ENCODE measurements at places on chromosomes 7 and 10.
A peak's percentile ranks its signal among the peaks of the same experiment; 100 is the strongest.

DNA sequence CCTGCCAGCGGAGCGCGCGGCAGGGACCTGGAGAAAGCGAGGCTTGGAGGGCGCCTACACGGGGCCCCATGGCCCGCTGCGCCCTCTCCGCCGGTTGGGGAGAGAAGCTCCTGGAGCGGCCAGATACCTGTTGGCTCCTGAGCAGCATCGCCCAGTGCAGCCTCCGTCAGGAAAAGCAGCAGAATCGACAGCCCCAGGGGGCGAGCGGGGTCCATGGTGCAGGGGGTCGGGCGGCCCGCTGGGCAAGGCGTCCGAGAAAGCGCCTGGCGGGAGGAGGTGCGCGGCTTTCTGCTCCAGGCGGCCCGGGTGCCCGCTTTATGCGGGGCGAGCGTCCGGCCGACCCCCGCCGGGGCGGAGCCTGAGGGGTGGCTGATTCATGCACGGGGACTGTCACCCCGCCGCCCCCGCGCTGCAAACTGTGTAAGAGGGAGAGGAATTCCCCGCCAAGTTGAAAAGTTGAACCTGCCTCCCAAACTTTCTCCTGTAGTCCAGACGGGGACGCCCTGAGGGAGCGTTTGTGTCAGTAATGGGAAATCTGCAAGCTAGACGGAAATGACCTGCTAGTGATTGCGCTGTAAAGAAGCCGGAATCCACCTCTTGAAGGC is at the start of gene TFPI2:
TFPI2 (minus strand) TSS at position 290 of the 605 bp plus-strand sequence; CDS start at position 215, 75 bp downstream.
- peak; percentile 10 for DNase-seq

GRCh38 chr7:50564640-50565558 is at the start of gene DDC:
DDC (minus strand) TSS chr7:50565405; CDS start chr7:50544085, 21,320 bp downstream.
- DNase-seq = peak; percentile 38

- no peak for DNase-seq
Measured at GRCh38 chr7:123398921-123399320, 135.5 kb downstream of the IQUB start.

DNA sequence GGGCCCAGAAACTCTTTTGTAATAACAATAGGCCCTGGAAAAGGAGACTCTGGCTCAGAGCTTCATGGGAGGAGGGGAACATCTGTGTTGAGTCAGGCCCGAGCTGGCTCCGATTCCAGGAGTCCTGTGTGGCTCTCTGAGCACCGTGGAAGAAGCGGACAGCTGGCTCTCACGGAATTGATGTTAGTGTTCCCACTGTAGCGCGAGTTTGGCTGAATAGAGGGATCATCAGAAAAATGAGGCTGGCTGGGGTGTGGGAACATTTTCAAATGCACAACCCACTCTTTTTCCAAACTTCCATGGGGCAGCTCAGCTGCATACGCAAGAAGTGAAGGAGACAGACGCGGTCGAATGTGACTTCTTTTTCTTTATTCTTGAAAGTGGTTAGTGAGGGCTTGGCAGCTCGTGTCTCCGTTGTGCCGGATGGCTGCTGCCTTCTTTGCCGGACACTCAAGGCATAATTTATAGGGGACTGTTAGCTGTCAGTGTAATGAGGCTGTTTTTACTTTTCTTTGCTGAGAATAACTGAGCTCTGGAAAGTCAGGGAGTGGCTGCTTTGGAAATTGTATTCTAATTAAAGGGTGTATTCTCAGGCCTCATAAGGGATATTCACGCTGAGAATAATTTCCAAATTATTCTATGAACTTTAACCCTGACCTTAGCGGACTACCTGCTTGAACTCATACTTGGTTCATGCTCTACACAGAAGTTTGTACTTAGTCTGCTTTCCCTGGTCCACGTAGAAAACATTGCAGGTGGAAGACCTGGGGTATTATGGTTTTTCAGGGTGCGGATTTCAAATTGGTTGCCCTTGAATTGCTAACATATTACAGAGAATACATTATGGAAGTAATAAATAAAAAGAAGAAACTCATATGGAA is 23.1 kb downstream of the MDFIC start:
- DNase-seq = peak; percentile 34

- DNase-seq = no peak
Measured at GRCh38 chr7:154886591-154886990, 116.3 kb downstream of the PAXIP1 start.

DNA sequence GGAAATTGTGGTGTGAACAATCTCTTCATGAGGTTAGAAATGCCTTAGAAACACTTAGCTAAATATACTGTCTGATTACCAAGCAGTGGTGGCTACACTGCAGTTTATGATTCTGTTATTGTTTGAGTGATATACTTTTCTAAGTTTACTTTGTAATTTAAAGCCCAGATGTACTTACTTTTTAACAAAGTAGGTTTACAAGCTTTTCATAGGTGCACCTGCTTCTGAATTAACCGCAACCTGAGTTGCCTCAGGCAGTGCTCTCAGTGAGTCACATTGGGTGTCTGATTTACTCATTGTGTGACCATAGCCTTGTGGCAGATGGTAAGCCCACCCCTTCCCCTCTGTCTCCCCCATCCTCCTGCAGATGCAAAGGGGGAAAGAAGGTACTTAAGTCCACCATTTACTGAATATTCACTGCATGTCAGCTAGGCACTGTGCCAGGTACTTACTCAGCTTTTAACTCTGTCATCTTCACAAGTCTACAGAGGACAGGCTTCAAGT is 9.0 kb downstream of the MTURN start:
- DNase-seq = no peak

GRCh38 chr10:117804470-117805011 is 242.2 kb downstream of the RAB11FIP2 start:
- DNase-seq = no peak

GRCh38 chr7:50954716-50955115 is 172.0 kb upstream of the GRB10 start:
- DNase-seq = no peak

GRCh38 chr7:111528331-111528730 is 34.0 kb downstream of the IMMP2L start:
- no peak for DNase-seq

GRCh38 chr7:105985229-105985628 is 22.2 kb downstream of the CDHR3 start:
- DNase-seq = no peak

DNA sequence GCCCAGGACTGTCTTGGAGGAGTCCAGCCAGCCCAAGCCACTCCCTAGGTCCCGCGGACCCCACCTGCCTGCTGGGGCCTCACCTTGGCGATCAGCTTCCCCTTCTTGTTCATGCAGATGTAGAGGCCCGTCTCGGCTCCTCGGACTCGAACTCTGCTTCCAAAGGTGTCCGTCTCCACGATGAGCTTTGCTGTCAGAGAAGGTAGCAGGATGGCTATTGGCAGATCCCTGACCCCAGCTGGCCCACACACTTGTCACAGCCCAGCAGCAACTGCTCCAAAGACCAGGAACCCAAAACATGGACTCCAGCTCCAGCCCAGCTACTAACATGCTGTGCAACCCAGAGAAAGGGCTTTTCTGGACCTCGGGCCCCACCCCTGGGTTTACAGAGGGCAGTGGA is 4.5 kb downstream of the FGF8 start:
- no peak for DNase-seq

- no peak for DNase-seq
Measured at GRCh38 chr7:70775570-70776156, 356.3 kb upstream of the GALNT17 start.

- peak; percentile 23 for DNase-seq
Measured at GRCh38 chr10:31064348-31064747, 32.7 kb upstream of the ZNF438 start.

GRCh38 chr10:3635211-3635671 is 149.8 kb downstream of the KLF6 start:
- no peak for DNase-seq

DNA sequence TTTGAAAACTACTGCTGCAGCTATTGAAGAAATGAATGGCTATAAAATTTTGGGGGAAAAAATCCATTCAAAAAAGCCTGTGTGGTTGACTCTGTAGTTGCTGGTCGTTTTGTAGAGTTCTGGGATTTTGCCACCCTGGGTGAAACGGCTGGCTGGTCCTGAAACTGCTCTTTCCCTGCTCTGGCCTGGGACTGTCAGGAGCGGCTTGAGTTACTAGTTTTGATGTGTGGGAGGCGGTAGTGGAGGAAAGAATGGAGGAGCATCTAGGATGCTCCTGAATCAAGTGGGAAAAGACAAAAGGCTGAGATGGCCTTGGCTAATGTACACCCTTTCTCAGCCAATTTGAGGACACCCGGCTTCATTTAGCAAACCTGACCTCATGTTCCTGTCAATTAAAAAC is 72.5 kb downstream of the ZNF365 start:
- DNase-seq = no peak

DNA sequence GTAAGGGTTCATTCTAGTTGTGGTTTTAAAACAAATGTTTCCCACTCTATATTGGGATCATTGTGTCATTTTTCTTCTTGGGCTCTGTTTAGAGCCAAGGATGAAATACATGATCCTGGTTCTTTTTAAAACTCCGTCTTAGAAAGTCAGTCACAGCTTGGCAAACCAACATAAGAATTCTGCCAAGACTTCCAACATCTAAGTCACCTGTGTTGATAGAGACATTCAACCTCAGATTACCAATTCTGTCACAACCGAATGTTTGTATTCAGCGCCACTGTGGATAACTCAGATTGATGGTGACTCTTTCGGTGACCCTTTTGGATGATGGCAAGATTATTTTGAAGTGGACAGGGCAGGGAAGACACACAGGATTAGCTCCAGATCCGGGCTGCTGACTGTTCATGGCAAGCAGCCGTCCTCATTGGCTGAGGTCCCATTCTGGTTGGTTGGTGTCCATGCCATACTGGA is 255.4 kb downstream of the ARHGAP21 start:
- peak; percentile 25 for DNase-seq

DNA sequence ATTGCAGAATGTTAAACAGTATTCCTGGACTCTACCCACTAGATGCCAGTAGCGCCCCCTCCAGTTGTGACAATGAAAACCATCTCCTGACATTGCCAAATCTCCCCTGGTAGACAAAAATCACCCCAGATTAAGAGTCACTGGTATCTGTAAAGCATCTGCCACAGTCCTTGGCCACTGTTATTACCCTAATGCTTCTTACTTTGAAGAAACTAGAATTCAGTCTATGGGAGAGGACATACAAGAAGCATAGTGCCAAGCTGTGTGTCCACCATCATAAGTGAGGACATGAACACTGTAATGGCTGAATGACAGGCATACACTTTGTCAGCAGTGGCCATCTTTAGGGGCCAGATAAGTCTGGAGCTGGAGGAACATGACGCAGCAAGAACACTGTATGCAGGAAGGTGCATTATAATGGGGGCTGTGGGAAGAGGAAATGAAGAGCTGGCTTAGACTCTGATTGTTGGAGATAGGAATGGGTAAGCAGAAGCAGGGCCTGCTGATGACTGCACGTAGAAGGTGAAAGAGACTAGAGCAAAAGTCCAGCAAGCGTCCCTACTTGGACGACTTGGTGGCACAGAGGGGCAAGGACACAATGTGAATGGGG is 32.5 kb downstream of the CBX3 start:
- no peak for DNase-seq
